ENCODE measurements at places on chromosomes 7 and 10.

DNA sequence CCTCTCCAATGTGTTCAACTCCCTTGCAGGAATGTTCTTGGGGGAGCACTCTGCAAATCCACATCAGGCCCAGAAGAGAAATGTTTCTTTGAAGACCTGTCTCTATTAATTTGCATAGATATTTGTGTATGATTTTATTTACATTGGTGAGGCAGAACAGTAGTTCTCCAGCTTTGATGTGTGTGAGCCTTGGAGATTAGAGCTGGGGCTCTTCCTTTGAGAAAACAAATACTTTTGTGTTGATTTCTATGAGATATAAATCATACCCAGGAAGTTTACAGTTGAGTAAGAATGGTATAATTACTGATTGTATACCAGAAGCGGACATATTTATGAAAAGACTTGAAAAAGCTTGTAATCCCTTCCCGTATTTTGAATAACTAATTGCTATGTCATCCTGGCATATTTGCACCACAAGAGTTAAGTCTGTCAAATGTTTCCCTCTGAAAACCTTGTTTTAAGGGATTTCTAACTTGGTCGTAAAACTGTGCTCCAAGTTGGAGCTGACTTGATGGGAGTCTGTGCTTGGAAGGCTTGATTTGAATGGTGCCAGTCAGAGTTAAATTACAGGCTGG is 468.5 kb downstream of the LRMDA start:
- DNase-seq, result no peak

- DNase-seq, result no peak
Measured at GRCh38 chr7:17227766-17228490, 70.5 kb upstream of the AHR start.

DNA sequence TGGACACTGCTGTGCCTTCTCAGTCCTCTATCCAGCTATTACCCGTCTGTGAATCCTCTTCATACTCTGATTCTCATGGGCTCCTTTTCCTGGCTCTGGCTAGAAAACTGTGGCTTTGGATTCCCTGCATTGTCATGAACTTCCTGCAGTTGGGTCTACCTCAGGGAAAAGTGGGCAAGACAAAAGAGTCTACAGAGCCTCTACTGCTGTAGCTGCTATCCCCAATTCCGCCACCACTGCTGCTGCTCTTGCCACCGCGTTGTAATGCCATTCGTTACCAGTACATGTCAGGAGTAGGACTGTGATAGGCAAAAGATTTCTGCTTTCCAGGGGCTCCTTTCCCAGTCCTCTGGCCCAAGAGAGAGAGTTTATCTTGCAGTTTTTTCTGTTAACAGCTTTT is 23.9 kb upstream of the PPP1R17 start:
- no peak for DNase-seq

DNA sequence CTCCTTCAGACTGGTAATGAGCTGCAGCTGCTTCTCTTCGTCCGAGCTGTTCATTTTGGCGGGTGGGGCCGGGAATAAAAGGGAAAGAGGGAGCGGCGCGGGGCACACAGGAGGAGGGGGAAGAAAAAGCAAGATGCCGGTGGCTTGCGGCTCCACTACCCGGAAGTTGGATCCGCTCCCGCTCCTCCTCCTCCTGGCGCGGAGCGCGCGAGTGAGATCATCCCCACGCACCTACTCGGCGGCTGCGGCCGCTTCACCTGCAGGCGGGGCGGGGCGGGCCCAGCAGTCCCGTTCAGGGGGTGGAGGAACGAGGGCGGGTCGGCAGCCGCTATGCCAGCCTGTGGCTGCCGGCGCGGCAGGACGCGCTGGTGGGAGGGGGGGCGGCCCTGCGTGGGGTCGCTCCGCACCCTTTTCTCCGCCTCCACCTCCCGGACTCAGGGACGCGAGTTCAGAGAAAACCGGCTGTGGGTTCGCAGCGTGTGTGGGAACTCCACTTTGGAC is at the start of gene SHTN1:
SHTN1 (minus strand) TSS at position 162 of the 501 bp plus-strand sequence; CDS start at position 54, 108 bp downstream.
- DNase-seq, result peak; percentile 43

DNA sequence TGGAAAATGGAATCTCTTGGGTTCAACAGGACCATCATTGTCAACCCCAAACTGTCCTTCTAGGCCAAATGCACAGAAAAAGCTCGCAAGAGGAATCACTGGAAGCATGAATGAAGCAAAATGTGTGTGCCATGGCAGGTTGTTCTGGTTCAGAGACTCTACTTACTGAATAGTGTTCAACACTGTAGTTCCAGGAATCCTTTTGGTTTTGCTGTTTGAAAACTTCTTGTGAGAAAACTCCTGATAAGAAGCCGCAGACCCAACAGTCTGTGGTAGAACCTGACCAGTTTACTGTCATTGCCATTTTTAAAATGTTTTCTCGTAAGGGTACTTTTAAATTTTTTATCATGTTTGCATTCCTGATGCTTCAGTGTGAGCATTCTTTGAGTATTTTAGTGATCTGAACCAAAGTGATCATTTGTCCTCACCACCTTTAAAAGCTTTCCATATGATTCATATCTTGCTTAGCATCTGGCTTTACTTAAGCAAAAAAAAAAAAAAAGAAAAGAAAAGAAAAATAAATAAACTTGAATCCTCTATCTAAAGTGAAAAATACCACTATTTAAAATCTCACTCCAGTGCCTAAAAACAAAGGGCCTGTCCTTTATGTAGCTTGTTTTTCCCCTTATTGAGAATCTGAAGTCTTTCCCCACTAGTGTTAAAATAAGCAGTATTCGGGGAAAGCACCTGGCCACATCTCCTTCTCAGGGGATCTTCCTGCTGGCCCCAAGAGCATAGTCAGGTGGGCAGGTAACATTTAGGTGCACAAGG is 92.4 kb downstream of the WNT2 start:
- peak; percentile 58 for DNase-seq

DNA sequence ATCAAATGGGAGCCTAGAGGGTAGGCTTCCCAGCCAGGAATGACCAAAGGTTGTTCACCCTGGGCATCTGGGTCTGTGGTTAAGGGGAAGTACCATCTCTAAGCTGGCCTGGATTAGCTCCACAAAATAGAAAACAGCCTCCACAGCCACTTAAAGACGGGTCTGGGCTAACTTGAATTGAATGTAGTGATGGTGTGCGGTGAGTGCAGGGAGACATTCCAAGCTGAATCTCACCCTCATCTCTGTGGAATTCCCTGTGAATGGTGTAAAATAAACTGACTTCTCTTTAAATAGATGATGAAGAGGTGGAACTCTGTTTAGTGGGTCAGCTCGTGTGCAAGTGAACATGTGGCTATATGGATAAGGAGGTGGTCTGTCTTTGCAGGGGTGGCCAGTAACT is 251.0 kb downstream of the DYNC1I1 start:
- DNase-seq, result no peak

- no peak for DNase-seq
Measured at GRCh38 chr10:60414877-60415585, 25.4 kb upstream of the ANK3 start.

GRCh38 chr10:34732926-34733325 is 82.2 kb downstream of the PARD3 start:
- no peak for DNase-seq

DNA sequence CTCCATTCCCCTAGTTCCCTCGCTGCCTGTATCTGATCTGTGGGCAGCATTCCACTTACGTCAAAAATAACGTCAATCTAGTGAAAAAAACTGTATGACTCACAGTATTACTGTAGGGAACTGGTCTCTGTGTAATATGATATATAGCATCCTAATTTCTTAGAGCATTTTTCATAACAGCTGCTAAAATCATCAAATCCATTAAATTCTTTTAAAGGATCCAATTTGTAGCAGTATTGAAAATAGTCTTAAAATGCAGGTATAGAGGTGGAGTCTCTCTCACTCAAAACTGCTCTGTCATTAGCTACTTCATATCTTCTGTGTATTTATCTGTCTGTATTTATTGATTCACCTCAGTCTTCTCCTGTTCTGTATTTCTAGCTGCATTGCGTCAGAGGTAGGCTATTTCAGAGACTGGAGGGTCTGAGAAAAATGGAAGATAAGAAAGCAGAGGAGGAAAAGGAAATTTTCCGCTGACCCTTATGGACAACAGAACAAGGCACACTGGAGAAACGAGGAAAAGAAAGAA is 59.9 kb downstream of the PON1 start:
- no peak for DNase-seq

Data from GM13977 (cell line).